ENCODE measurements at places on chromosomes 1 and 21. TPM values are rescaled to one million over a fixed set of nuclear protein-coding genes. Genes with fewer than 3 reads are reported as not detected.

- no peak for DNase-seq
Measured at GRCh38 chr1:27591622-27592021, 12.3 kb downstream of the AHDC1 start.

- DNase-seq = no peak
Measured at GRCh38 chr1:94045465-94046056, 75.4 kb downstream of the ABCA4 start.

DNA sequence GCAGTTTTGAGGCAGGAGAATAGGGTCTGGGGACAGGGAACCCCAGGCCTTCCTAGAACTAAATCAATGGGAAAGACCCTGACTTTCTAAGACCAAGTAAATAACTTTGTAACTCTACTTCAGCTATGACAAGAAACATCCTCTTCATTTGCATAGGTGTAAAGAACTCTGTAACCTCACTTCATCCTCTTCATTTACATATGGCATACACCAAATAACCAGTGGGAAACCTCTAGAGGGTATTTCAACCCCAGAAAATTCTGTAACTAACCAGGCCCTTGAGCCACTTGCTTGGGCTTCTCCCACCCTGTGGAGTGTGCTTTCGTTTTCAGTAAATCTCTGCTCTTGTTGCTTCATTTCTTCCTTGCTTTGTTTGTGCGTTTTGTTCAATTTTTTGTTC, 495.6 kb downstream of the SIPA1L2 start:
- DNase-seq = no peak

- no peak for DNase-seq
Measured at GRCh38 chr1:81592233-81592632, 208.5 kb upstream of the ADGRL2 start.

DNA sequence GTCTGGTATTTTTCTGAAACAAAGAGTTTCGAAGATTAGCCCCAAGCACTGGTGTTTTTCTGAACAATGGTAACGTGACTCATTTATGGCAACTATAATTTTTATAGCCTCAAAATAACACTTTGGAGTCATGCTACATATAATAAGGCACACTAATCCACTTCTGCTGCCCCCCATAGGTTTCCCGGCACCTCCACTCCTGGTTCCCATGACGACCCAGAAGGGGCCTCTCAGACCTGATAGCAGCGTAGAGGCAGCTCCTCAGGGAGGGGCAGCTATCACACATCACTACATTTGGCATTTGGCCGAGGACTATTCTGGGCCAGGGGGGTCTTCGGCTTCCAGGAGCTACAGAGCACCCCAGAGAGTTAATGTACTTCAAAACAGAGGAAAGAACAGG, 23.3 kb downstream of the CAPN8 start:
- no peak for DNase-seq

DNA sequence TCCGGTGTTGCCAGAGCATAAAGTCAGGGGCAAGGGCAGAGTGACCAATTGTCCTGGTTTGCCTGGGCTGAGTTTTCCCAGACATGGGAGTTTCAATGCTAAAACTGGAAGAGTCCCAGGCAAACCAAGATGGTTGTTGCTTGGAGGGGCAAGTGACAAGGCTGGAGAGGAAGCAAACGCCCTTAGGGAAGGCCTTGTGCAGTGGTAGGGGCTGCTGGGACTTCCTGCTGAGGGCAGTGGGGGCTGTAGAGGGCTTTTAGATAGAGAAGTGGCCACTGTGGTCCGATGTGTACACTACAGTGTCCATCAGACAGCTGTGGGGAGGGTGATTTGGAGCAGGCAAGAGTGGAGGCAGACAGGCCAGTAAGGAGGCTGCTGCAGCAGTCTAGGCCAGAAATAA, 7.0 kb upstream of the CELA2A start:
- no peak for DNase-seq

GRCh38 chr1:174964972-174965361, 34.8 kb upstream of the CACYBP start:
- no peak for DNase-seq

GRCh38 chr1:165383599-165384405, 27.3 kb upstream of the LMX1A start:
- no peak for DNase-seq

GRCh38 chr1:39623053-39623452, 16.4 kb downstream of the HEYL start:
- no peak for DNase-seq

DNA sequence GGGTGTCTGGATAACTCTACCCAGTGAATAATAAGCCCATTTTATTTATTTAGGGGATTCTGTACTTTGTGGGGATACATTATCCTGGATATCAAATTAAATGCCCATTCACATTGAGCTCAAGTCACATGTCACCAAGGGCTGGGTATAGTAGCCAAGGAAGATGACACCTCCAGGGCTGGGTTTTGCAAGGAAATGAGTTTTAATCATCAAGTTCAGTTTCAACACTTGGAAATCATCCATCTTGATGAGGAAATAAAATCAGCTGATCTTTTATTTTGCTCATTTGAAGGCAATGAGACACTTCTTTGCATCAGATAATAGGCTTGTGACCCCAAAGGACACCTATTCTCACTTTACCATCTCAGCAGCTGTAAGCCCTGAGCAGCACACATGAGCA, 80.0 kb upstream of the TNR start:
- no peak for DNase-seq

Gene GJA8
- total RNA-seq = not detected

Gene LRP8
- total RNA-seq = 48.7 TPM

Gene GSTM3
- 7.5 TPM for total RNA-seq

Gene LCA5L
- 0.13 TPM for total RNA-seq

Gene PADI4
- 0.27 TPM for total RNA-seq
